ENCODE measurements at places on chromosomes 3 and 15. TPM values are rescaled to one million over a fixed set of nuclear protein-coding genes. Genes with fewer than 3 reads are reported as not detected.
A peak's percentile ranks its signal among the peaks of the same experiment; 100 is the strongest.

Gene MED12L
- 4.5 TPM for total RNA-seq

Gene ANKUB1
- total RNA-seq, result not detected

- H3K4me1 ChIP-seq, result no peaks in the 10 kb centered on the region
- no peak overlapping the region for H3K4me3 ChIP-seq
- DNase-seq, result no peak
- H3K27ac ChIP-seq, result no peak overlapping the region
Observed at GRCh38 chr3:141915766-141916165, 39.3 kb downstream of the ATP1B3 start.

DNA sequence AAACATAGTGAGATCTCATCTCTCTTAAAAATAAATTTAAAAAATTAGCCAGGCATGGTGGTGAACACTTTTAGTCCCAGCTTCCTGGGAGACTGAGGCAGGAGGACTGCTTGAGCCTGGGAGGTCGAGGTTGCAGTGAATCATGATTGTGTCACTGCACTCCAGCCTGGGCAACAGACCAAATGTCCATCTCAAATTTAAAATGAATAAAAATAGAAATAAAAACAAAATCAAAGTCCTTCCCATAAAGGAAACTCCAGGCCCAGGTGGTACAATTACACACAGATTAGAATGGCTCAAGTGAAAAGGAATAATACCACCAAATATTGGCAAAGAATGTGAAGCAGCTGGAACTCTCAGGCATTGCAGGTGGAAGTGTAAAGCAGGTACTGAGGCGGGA is 19.3 kb upstream of the ATP10A start:
- no peaks in the 10 kb centered on the region for H3K36me3 ChIP-seq
- no peak overlapping the region for H3K4me3 ChIP-seq
- H3K27me3 ChIP-seq, result no peaks in the 10 kb centered on the region
- no peak overlapping the region for H3K27ac ChIP-seq

DNA sequence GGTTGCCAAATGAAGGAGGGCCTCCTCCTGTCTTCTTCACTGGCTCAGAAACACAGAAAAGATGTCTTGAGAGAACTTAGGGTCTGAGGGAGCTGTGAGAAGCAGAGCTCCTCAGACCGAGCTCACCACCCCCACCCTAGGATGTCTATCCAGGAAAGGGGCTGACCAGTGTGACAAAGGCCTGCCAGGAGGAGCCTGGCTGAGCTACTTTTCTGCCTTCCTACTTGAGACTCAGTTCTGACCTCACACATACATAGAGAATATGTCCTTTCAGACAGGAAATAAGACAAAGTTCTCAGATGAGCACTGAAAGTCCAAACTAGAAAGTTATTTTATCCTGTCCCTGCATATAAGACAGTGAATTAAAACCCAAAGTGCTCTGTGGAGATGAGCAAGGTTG is 54.5 kb downstream of the KIF9 start:
- H3K4me3 ChIP-seq, result no peak overlapping the region
- H3K4me1 ChIP-seq, result peaks cover 13% of the 10 kb centered on the region
- H3K27me3 ChIP-seq, result no peaks in the 10 kb centered on the region
- no peak for DNase-seq
- no peaks in the 10 kb centered on the region for H3K36me3 ChIP-seq
- peak overlapping the region; percentile 46 for H3K27ac ChIP-seq

- no peak overlapping the region for H3K27ac ChIP-seq
- H3K36me3 ChIP-seq, result no peaks in the 10 kb centered on the region
- H3K27me3 ChIP-seq, result no peaks in the 10 kb centered on the region
- no peak for DNase-seq
- H3K4me3 ChIP-seq, result no peak overlapping the region
Observed at GRCh38 chr3:155196131-155197021, 97.1 kb downstream of the STRIT1 start.

- no peaks in the 10 kb centered on the region for H3K27me3 ChIP-seq
- peaks cover 17% of the 10 kb centered on the region for H3K4me1 ChIP-seq
- peak overlapping the region; percentile 60 for H3K27ac ChIP-seq
- H3K4me3 ChIP-seq, result no peak overlapping the region
- no peak for DNase-seq
- peaks cover 19% of the 10 kb centered on the region for H3K36me3 ChIP-seq
Observed at GRCh38 chr3:188211476-188211875, 57.5 kb downstream of the LPP start.

GRCh38 chr3:119170821-119171220 is 2.6 kb upstream of the UPK1B start:
- no peak for DNase-seq
- no peak overlapping the region for H3K27ac ChIP-seq
- no peaks in the 10 kb centered on the region for H3K36me3 ChIP-seq

DNA sequence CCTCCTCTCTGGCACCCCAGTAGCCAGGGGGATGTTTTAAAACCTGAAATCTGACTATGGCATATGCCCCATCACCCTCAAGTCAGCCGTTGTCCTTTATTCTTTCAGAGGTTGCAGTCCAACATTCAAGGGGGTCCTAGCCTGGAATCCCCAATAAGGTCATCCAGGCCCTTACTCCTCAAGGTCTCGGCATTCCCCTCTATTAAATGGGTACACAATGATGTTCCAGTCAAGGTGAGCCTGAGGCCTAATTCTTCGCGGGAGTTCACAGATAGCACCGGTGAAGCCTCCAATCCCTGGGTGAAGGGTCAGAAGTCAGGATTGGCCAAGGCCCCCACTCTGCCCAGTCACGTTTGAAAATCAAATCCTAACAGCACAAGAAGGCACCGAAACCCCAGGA is 8.1 kb upstream of the SEMA3F start:
- H3K36me3 ChIP-seq, result no peaks in the 10 kb centered on the region
- no peak overlapping the region for H3K27ac ChIP-seq
- no peaks in the 10 kb centered on the region for H3K27me3 ChIP-seq
- no peak for DNase-seq
- H3K4me1 ChIP-seq, result peaks cover 26% of the 10 kb centered on the region

DNA sequence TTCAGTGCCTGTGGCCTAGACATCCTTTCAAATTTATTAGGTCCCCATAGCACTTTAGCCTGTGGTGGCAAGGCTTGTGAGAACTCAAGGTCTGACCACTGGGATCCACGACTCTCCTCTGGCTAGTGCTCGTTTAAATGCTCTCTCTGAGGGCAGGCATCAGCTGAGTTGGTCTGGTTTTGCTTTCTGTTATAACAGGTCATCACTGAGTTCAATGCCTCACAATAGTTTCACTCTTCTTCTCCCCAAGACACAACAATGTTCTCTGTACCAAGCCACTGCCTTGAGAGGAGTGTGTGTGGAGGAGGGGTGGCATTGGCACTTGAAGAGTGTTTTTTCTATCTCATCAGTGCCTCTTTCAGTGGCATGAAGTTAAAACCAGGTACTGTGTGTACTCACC is 7.6 kb downstream of the OR5K4 start:
- no peak for DNase-seq
- no peaks in the 10 kb centered on the region for H3K36me3 ChIP-seq
- H3K4me3 ChIP-seq, result no peak overlapping the region
- no peaks in the 10 kb centered on the region for H3K4me1 ChIP-seq
- H3K27me3 ChIP-seq, result no peaks in the 10 kb centered on the region
- no peak overlapping the region for H3K27ac ChIP-seq

GRCh38 chr15:64697911-64698369 is 77.4 kb downstream of the RBPMS2 start:
- H3K36me3 ChIP-seq, result peaks cover 32% of the 10 kb centered on the region
- DNase-seq, result no peak
- peaks cover 95% of the 10 kb centered on the region for H3K4me1 ChIP-seq
- H3K27me3 ChIP-seq, result no peaks in the 10 kb centered on the region

Data from spleen (tissue), 13 donors.